CD14-positive monocyte (primary cell): ENCODE measurements at places on chromosomes 4 and X. TPM values are rescaled to one million over a fixed set of nuclear protein-coding genes. Genes with fewer than 3 reads are reported as not detected.

DNA sequence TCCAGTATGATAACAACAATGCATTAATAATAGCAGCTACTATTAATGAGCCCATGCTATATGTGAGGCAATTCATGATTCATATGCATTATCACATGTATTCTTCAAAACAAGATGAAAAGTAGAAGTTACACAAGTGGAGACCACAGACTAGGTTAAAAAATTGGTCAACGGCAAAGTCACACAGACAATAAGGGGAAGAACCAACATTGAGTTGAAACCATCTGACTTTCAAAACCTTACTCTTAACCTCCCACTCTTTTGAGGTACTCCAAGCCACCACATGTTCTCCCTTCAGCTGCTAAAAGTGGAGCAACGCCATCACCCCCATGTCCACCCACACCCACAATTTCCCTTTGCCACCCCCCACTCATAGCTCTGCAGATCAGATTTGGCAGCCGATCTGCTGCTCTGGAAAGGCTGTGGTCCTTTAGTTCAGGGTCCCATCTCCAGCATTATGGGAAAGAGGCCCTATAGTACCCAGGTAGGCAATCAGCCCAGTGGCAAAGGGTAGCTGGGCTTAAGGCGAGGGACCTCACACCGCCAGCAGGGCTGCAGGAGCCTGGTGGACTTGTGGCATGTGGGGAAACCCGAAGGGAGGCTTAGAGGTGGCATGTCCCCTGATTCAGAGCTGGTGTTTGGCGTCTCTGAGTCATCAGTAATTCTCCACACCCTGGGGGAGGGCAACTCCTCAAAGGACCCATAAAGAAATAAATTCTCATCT, 33.5 kb upstream of the CYBB start:
- DNase-seq = peak; percentile 87

DNA sequence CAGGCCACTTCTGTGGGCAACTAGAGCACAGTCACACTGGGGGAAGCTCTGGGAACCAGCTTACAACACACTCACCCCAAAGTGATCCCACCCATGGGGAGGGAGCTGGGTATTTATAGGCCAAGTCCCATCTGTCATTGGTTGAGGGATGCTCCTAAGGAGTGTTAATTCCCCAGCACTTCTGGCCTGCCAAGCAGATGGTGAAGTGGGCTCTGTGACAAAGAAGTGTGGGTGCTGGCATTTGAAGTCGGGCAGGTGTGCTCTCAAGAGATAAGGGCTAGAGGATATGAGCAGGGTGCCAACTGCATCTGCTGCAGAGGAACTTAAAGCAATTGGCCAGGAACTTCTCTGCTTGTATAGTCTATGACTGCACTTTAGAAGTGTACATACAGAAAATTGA, 30.9 kb downstream of the PTCHD1 start:
- DNase-seq = no peak

- DNase-seq = no peak
Measured at GRCh38 chr4:127844601-127845116, 36.0 kb upstream of the PLK4 start.

DNA sequence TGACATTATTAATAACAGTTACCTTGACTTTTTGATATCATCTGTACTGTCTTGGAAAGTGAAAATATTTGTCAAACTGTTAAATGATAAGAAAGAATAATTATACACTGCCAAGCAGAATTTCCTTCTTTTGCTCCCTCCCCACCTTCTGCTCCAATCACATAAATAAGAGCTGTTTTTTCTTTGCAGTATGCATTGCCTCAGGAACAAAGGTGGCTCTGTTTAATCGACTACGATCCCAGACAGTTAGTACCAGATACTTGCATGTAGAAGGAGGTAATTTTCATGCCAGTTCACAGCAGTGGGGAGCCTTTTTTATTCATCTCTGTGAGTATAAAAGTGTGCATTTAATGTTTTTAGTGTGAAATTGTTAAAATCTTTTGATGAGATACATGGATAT, 66.1 kb downstream of the CCKAR start:
- DNase-seq = no peak

DNA sequence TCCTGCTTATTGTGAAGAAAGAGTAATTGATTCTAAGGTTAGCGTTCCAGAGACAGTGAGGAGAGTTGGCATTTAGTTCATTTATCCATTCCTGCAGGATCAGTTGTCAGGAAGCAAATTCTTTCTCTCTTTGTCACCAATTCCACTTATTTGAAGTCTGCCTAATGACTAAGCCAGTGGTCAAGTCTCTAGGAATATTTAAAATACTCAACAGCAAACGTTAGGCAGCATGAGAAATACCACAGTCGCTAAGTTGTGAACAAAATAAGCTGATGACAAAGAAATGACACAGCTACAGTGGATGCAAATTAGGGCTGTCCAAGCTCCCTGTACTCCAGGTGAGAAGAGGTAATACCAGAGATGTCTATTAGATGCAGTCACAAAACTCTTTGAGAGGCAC, 6.6 kb upstream of the MAGEB17 start:
- no peak for DNase-seq

Gene DRP2
- not detected in 2 replicates for polyA plus RNA-seq
